ENCODE measurements at places on chromosomes 5 and 9. TPM values are rescaled to one million over a fixed set of nuclear protein-coding genes. Genes with fewer than 3 reads are reported as not detected.

- DNase-seq: no peak
- H3K4me1 ChIP-seq: peaks cover 44% of the 10 kb centered on the region
- H3K4me3 ChIP-seq: peak overlapping the region; percentile 90
- no peaks in the 10 kb centered on the region for H3K27me3 ChIP-seq
- no peak overlapping the region for H3K27ac ChIP-seq
These were observed 1.8 kb downstream of the RNF130 start for GRCh38 chr5:180069589-180070247.

DNA sequence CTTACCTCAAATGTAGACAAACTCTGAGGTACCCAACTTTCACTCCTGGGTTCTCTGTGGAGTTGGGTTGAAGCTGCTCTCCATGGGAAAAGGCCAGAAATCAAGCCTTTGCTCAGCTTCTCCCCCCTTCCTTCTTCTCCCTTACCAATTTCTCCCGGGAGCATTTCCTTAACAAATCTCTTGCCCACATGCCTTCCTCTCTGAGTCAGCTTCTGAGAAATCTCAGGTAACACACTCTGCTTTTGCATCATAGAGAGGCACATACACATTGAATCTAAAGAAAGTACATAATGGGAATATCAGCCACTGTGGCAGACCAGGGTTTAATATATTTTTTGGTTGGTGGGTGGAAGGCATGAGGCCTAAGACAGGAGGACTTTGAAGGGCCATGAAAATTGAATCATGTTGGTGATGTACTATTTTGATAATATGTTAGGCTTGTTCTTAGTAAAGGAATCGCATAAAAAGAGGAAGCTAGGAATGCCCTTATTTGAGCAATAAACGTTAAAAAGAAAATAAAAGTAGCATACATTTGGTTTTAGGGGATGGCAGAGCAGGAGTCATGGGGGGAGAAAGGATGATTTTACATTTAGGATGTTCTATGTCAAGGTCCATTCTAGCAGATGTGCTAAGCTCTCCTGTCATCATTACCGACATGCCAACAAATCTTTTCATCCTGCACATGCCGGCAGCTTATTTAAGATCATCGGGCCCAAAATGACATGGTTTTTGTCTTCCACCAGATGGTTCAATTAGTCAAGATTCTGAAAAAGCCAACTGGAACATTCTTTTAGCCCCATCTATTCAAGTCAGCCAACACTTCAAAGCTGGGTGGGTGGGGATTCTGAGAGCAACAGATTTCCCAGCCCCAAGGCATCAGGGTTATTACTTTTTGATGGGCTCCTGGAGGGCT, 199.5 kb upstream of the CLINT1 start:
- H3K4me3 ChIP-seq: no peak overlapping the region
- H3K27ac ChIP-seq: no peak overlapping the region
- H3K27me3 ChIP-seq: no peaks in the 10 kb centered on the region
- no peak for DNase-seq

DNA sequence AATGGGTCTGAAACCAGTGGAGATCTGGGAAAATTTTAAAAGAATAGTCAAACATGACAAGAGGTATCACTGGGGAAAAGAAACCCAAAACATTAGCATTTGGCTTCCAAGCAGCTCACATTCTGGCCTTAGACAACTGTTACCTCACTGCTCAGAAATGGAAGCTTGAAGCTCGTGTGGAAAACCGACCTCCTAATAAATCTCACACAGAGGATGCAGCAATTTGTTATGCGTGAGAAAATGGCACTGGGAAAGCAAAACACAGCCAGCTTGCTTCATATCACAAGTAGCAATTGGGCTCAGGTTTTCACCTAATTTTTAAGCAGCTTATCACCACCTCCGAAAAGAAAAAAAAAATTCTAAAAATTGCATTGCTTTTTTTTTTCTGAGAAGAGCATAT, 103.3 kb upstream of the TAS2R1 start:
- H3K27ac ChIP-seq: no peak overlapping the region
- H3K4me1 ChIP-seq: no peaks in the 10 kb centered on the region
- no peaks in the 10 kb centered on the region for H3K36me3 ChIP-seq

GRCh38 chr5:43150748-43151147, 30.0 kb downstream of the ZNF131 start:
- no peaks in the 10 kb centered on the region for H3K4me1 ChIP-seq
- no peaks in the 10 kb centered on the region for H3K27me3 ChIP-seq
- no peak overlapping the region for H3K27ac ChIP-seq
- H3K36me3 ChIP-seq: no peaks in the 10 kb centered on the region
- H3K4me3 ChIP-seq: no peak overlapping the region

DNA sequence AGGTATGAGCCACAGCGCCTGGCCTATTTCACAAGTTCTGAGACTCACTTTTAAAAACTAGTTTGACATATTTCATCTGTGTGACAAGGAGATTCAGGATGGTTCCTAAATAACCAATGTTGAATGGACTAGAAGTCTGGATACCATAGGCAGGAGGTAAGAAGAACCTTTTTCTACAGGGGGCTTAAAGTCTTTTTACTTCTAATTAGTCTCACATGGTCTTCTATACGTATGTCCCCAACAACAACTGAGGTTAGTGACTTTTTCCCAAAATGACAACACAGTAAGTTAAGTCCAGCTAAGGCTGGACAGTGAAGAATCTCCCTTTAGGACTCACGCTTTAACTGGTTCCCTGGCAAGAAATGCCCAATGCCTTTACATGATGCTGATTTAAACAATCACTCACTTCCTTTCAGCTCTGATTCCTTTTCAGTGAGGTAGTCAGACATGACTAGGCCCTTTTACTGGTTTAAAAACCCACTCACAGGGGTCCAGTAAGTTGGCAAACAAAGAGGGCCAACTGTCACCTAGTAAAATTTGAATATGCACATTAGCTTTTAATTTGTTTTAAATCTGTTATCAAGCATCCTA, 12.1 kb upstream of the HAUS6 start:
- no peak for DNase-seq
- H3K4me3 ChIP-seq: no peak overlapping the region
- H3K4me1 ChIP-seq: no peaks in the 10 kb centered on the region
- H3K27me3 ChIP-seq: no peaks in the 10 kb centered on the region
- peaks cover 61% of the 10 kb centered on the region for H3K36me3 ChIP-seq

LCN9 gene
- total RNA-seq: not detected

C5orf52 gene
- not detected for total RNA-seq

PCDHB7 gene
- 0.95 TPM for total RNA-seq

All from esophagus squamous epithelium (tissue), 5 donors.